SK-N-SH treated with all-trans-retinoic acid at 6 μM for 48 hours (cell line): ENCODE measurements at places on chromosomes 6 and 20.

DNA sequence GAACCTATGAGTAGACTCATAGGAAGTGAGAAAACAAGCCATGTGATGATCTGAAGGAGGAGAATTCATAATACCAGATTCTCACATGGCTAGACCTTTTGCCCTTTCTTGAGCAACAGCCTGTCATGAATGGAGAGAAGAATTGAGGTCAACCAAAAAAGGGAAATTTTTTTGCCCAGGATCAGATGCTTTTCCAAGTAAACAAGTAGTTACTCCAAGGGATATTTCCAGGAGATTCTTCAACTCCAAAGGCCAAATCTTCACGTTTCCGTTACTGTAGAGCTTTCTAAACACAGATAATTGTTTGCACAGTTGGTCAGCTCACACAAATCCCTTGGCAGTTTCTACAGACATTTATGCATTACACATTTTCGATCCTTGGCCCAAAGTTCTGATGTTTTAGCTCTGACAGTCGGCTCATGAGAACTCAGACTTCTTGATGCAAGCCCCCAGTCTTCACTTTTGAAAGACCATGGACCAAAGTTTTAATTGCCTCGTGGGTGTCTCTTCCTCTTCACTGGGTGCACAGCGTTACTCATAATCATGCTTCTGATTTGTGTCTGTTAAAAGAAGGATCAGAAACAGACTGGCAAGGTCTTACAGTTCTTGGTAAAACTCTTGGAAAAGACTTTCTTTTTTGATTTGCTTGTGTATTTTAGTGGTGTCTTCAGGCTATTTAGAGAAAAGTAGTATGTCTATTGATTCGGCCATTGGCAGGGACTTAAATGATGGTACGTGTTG, 115.0 kb downstream of the TSHZ2 start:
- ATAC-seq: no peak

DNA sequence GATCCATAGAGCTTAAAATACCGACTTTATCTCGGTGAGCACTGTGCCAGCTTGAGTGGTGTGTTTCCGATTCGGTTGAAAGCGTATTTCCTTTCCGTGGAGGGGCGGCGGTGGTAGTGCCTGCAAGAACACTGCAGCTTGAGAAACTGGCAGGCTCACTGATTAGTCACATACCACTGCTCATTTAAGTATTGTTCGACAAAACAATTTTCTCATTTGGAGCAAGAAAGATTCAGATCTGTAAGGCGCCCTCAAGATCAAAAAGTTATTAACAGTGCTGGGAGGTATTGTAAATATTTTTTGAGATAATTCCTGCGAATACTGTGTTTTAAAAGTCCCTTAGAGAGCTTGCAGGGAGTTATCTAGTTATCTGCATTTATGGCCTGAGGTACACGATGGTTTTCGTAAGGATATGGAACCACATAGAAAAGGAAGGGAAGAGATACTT, 1.3 kb downstream of the MAPK14 start:
- peak; percentile 63 for ATAC-seq

DNA sequence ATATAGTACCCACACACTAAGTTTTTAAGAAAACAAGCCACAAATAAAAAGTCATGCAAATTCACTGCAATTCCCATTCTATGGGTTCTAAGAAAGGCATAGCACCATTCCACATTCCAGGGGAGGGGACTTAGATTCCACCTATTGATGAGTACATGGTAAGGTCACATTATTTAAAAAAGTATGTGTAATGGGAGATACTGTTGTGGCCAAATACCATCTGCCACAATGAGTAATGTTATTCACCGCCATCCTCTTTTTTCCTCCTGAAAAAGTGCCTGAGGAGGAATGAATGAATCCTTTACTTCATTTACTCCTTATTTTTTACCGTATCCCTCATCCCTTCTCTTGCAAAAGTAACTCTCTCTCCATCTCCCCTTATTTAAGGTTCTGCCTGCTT, 27.0 kb upstream of the ADGRF1 start:
- ATAC-seq: no peak

GRCh38 chr6:19865178-19865577, 28.0 kb downstream of the ID4 start:
- no peak for ATAC-seq

DNA sequence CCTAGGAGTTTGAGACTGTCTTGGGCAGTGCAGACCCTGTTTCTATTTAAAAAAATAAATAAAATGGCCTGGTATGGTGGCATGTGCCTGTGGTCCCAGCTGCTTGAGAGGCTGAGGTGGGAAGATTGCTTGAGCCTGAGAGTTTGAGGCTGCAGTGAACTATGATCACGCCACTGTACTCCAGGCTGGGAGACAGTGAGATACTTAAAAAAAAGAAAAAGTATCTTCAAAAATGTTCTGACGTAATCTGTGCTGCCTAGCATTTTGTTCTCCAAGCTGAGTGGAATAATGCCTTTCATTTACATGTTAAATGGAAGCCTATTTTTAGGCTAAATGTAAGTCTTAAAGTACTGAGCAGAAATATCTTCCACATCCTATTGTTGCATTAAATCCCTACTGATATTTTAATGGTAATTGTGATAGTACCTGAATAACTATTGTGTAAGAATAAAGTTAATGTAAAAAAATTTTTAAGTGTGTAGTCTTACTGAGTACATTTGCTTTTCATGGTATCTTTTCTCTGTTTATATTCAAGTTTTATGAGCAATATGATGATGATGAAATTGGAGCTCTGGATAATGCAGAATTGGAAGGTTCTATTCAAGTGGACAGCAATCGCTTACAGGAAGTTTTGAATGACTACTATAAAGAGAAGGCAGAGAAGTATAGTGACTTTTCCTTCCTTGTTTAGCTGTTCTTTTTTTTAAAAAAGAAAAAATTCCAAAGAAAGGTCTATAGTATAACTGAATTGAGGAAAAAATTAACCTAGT, 4.2 kb upstream of the ZC2HC1B start:
- ATAC-seq: no peak
